ENCODE measurements at places on chromosomes 7 and 10.

- DNase-seq = no peak
Measured at GRCh38 chr7:112292162-112292561, 85.7 kb downstream of the ZNF277 start.

DNA sequence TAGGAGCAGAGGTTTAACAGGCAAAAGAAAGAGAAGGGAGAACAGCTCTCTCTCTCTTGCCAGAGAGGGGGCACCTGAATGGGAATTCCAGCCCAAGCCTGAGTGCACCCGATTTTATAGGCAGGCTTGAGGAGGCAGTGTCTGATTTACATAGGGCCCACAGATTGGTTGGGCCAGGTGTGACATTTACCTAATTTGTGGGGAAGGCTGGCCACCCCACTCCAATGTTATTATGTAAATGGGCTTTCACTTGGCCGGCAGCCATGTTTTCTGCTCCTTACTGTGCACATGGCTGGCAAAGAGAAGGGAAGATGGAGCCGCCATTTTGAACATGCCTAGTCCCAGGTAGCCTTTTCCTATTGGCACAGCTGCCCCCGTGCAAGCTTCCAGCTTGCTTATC is 735.5 kb upstream of the AUTS2 start:
- no peak for DNase-seq

GRCh38 chr7:128916643-128916915 is 6.1 kb upstream of the KCP start:
- no peak for DNase-seq

GRCh38 chr7:158710651-158711102 is 6.1 kb upstream of the NCAPG2 start:
- no peak for DNase-seq

- DNase-seq = no peak
Measured at GRCh38 chr7:131774419-131775220, 218.2 kb upstream of the PODXL start.

- DNase-seq = no peak
Measured at GRCh38 chr10:44028384-44029137, 356.3 kb downstream of the CXCL12 start.

DNA sequence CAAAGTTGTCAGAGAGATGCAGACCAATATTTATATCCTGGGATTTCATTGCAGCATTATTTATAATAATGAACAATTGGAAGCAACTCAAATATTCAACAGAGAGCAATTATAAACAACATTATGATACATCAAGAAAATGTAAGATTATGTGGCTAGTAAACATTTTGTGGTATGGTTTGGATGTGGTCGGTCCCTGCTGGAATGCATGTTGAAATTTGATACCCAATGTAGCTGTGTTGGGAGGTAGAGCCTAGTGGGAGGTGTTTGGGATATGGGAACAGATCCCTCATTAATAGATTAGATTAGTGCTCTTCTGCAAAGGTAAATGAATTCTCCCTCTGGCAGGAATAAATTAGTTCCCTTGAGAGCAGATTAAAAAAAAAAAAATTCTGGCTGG is 350.9 kb downstream of the ANKRD30A start:
- DNase-seq = no peak

GRCh38 chr10:101718690-101719275 is 23.8 kb upstream of the FBXW4 start:
- no peak for DNase-seq

DNA sequence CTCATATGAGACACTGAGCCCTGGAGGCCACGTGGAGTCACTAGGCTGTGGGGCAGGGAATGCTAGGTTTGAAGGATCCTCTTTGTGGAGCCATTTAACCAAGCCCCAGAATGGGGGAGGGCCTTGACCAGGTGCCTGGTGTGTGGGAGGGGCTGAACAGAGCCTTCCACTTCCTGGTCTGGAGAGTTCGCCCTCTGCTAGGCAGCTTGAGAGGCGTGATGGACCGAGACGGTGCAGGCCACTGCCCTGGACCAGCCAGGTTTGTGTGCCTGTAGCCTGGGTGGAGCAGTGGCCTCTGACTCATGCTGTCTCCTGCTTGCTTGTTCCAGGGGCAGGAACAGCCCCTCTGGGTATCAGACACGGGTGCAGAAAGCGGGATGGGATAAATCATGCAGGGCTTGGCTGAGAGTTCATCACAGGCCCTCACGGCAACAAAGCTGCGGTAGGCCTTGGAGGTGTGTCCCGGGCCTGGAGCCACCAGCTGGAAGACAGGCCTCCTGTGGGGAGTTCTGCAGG is 27.4 kb downstream of the ADAMTS14 start:
- no peak for DNase-seq

GRCh38 chr10:67261300-67261797 is 335.5 kb downstream of the LRRTM3 start:
- DNase-seq = no peak

DNA sequence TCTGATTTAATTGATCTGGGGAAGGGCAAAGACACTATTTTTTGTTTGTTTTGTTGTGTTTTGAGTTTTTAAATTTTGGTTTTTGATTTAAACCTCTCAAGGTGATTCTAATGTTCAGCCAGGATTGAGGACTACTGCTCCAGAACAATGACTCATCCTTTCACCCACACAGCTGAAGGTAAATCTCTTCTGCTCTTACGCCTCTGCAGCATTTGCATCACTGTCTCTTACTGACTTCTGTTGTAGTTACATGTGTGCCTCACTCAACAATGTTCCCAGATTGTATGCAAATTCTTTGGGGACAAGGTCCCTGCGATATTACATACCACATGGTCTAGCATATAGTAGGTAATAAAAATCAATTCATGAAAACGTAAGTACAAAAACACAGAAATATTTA is 467.5 kb upstream of the LRRN3 start:
- no peak for DNase-seq

DNA sequence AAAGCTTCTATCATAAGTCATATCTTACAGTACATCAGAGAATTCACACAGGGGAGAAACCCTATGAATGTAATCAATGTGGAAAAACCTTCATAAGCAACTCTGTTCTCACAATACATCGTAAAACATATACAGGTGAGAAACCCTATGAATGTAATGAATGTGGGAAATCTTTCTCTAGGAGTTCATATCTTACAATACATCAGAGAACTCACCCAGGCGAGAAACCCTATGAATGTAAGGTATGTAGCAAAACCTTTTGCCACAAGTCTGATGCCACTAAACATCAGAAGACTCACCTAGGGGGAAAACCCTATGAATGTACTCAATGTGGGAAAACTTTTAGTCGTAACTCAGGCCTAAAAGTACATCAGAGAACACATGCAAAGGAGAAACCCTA is 38.3 kb upstream of the ZNF248 start:
- DNase-seq = no peak

- DNase-seq = no peak
Measured at GRCh38 chr7:35747611-35748010, 52.7 kb upstream of the HERPUD2 start.

DNA sequence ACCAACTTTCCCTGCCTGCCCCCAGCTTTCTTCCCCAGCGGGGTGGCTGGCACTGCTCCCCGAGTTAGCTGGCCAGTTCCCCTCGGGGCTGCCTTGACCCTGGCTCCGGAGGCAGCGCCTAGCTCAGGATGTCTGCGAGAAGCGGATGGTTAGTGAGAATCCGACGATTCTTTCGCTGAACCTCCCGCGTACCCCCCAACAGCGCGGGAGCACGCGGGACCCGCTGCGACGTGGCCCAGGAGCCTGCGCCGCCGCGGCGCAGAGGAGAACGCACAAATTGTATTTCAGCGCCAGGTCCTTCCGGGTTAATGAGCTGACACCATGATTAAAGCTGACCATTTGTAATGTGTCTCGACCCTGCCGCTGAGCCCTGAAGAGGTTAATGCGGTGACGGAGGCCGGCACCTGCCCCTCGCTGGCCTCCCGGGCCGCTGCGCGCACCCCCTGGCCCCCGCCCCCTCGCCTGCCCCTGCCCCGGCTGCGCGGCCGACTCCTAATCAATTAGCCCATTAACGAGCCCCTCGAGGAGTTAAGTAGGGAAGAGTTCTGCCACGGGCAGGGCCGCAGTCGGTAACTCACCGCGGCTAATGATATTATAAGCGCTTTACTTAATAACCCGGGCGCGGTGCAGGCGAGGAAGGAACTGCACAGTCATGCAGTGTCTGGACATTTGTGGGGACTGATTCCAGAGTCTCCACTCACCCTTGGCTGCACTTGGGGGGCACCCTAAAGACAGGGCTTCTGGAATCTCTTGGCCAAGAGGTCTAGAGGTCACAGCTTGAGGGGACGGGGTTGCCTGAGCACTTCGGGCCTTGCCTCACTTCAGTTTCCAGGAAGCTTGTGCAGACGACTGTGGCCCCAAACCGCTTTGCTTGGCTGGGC is 1.7 kb upstream of the HMX2 start:
- no peak for DNase-seq

GRCh38 chr7:20030915-20031362 is 186.2 kb downstream of the MACC1 start:
- no peak for DNase-seq
